ENCODE measurements at places on chromosomes 16 and 17. TPM values are rescaled to one million over a fixed set of nuclear protein-coding genes. Genes with fewer than 3 reads are reported as not detected.

DLX4 gene
- 0.60 TPM for total RNA-seq

IRF8 gene
- total RNA-seq: 30.8 TPM

GRAP gene
- 30.3 TPM for total RNA-seq

KRT39 gene
- not detected for total RNA-seq

SPATA32 gene
- 0.65 TPM for total RNA-seq

MT1H gene
- not detected for total RNA-seq

TP53TG3 gene
- not detected for total RNA-seq

ZNF205 gene
- not detected for total RNA-seq

KRTAP4-5 gene
- not detected for total RNA-seq

C1QL1 gene
- not detected for total RNA-seq

VMP1 gene
- total RNA-seq: 116 TPM

GRCh38 chr16:12387311-12387710 is 410.8 kb downstream of the SNX29 start:
- DNase-seq: no peak

DNA sequence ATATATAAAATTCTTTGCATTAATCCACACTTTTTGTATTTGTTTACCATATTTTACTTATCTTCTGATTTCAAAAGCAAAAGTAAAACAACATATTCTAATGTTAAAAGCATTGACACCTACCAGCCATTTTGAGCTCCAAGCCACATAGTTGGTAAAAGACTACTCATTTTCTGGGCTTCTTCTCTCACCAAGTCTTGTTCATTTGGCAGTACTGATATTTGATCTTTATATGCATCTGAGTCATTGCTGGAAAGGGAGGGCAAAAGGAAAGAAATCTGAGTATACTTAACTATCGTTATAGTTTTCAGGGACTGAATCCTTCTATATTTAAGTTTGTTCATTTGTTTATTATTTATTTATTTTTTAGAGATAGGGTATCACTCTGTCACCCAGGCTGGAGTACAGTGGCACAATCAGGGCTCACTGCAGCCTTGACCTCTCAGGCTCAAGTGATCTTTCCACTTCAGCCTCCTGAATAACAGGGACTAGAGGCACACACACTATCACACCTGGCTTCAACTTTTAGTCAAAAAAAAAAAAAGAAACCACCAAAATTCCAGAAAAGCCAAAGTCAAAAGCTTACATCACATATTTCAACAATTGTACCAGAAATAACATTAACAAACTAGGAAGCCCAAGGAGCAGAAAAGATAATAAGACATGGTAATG is 121.0 kb upstream of the TOB1 start:
- no peak for DNase-seq

GRCh38 chr17:56597495-56597990 is 4.0 kb downstream of the NOG start:
- DNase-seq: peak; percentile 42

DNA sequence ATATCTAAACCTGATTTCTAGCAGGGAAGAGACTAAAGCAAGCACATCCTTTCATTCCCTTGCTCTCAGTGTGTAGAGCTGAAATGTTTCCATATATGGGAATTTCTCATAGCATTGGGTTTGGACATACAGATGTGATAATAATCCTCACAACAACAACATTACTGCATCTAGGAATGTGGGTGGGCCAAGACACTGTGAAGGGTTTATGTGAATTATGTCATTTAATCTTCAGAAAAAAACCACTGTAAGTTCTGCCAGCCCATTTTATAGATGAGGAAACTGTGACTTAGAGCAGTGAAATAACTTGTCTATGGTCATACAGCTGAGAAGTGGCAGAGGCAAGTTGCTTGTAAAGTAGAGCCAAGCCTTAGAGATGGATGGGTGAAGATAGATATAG is 5.2 kb downstream of the OMG start:
- DNase-seq: no peak

- no peak for DNase-seq
Measured at GRCh38 chr17:8649157-8650118, 18.9 kb upstream of the MYH10 start.

DNA sequence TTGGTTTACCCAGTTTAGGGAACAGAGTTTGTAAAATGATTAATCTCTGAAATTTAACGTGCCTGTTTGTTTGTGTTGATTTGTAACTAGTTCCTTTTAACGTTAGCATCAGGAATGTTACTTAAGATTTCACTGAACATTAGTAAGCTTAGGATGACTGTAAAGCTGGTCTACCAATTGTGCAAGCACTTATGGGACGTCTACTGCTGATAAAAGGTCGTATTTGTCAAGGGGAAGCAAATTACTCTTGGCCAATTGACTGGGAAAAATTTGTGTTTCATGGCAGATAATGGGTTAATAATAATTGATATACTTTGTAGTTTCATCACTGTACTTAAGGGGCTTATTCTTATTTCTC is 11.8 kb downstream of the METTL9 start:
- no peak for DNase-seq

GRCh38 chr16:4651827-4652226 is 27.2 kb downstream of the MGRN1 start:
- no peak for DNase-seq

DNA sequence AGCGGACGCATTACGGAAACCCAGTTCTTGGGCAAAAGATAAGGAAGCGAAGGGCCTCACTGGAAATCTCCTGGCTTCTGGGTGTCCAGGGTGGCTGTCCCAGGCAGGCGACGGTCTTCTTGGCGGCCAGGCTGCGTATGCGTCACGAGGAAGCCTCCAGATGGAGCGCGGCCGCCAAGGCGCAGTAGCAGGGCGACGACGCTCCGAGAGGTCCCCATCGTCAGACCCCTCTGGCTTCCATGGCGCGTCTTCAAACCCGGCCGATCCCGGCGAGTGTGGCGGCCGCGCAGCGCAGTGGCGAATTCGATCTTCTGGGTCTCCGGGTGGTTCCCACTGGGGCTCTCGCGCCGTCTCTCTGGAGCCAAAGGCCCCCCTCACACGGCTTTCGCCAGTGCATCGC is 13.8 kb upstream of the ANKRD40CL start:
- no peak for DNase-seq

DNA sequence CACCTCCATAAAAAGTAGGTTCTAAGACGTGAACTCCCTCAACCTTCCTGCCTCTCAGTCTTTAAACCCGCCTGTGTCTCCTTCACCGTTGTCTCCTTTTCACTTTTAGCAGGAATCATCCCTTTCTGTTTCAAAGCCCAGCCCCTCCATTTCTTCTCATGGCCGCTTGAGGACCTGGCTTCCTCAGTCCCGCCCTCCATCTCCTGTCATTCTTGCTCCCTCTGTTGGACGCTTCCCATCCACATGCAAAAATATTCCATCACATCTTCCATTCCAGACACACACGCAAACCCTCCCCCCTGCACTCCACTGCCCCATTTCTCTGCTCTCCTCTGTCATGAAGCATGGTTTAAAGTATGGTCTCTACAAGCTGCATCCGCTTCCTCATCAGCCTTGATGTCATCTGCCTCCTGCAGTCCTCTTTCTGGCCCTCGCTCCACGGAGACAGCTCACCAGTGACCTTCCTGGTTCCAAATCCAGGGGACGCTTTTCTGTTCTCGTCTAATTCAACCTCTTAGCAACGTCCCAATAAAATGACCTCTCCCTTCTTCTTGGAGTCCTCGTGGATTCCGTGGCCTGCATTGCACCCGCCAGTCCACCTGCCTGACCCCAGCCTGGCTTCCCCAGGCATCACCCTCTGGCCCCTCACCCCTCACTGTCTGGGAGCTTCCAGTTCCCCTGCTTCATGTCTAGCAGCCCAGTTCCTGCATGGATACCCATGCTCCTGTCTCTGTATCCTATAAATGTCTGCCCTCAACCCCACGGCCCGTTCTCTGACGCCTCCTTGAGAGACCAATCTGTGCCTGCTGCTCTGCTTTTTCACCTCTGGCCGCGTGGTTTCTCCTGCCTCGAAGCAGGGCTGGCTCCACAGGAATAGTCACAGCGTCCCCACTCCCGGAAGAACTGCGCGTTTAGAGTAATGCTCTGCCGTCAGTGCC is 26.2 kb downstream of the ANKRD40 start:
- no peak for DNase-seq

DNA sequence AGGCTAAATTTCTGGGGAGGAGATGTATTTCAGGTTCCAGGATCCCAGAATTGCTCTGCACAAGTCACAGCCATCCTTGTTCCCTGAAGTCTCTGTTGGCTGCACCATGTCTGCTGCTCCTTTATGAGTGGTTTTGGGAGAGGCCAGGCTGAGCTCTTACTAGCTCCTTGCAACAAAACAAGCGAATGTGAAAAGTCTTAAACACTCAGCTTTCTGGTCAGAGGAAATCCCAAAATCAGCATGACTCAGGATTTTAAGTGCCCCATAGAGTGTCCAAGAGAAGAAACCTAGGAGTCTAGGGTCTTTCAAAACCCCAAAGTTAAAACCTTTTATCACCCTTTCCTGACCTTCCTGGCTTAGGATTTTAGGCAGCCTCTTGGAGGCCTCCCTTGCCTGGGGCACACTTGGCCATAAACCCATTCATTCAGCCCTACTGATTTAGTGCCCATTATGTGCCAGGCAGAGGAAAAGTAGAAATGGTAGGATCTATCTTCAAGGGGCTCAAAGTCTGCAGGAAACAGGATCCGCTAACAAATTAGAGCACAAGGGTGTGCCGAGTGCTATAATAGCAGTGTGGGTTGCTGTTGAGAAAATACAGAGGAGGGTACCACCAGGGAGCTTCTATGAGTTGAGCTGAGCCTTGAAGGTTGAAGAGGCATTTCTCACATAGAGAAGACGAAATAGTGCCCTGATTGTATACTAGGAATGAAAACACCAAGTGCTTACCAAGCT is 36.9 kb downstream of the SOST start:
- DNase-seq: no peak

DNA sequence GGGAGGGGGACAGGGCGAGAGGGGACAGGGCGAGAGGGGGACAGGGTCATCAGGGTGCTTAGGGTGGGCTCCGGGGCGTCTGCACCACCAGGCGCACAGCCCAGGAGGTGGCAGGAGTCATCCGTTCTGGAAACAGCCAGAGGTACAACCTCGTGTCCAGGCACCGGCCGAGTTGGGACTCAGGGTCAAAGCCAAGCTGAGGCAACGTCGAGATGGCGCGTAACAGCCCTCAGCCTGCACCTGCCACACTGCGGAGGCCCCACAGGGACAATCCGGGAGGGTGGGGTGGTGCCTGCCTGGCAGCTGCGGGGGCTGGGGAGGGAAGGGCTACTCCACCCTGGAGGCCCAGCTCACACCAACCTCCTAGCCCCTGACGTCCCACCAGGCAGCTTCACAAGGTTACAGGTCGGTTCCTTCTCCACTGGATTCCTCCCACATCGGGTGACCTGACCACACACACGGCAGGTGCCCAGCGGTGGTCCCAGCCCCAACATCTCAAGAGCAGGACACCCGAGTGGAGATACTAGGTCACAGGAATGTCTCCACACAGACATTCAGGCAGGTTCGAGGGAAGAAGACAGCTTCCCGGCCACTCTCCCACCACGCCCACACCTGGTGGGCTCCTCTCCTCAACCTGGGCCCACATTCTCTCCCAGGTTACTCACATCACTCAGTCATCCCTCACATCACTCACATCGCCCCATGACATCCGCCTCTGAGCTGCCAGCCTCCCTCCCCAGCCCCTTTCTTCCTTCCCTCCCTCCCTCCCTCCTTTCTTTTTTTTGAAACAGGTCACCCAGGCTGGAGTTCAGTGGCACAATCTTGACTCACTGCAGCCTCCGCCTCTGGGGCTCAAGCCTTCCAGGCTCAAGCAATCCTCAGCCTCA is 47.3 kb downstream of the RPH3AL start:
- no peak for DNase-seq

GRCh38 chr17:33459078-33459940 is 166.2 kb upstream of the ASIC2 start:
- no peak for DNase-seq

DNA sequence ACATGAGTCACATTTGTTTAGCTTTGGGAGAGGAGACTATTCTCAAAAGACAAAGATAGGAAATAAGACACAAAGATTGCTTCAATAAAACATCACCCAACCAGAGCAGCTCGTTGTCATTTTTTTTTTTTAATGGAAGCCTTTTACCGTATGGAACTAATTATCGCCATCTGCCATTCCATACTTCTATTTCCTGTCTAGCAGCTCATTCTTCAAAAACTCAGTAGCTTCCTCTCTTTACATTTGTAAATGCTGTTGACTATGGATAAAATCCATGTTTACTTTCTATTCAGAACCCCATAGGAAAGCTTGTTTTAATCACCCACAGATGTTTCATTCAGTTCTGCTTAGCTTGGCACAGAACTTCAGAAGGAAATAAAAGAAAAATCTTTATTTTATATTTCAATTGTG is 110.0 kb upstream of the PSMD7 start:
- DNase-seq: no peak

DNA sequence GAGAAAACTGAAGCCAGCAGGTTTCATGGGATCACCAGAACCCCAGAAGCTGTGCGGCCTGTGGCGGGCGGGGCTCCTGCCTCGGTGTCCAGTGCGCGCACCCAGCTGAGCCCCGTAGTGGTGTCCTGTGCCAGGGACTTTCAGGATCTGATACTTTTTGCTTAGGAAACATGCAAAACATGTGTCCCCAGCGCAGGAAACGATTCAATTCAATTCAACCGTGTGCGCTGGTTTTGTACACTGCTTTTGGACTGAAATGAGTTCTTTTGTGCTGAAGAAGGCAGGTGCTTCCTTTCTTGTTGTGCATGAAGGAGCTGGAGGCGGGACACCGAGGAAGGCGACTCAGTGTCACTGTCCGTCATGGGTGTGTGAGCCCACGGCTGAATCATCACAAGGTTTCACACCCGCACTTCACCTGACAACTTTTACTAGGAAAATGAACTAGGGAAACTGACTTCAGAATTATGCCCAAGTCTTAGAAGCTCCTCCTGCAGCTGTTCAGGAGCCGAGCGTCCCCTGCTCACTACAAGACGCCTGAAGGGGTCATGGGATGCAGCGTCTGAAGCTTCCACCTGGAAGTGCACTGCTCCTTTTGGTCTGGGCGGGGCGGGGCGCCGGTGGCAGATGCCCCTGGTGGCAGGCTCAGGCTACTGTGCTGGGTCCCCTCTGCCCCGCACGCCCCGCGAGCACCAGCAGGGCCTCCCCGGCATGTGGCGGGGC is 31.4 kb upstream of the ZNF750 start:
- no peak for DNase-seq

- no peak for DNase-seq
Measured at GRCh38 chr16:89361751-89362539, 128.4 kb downstream of the ANKRD11 start.

DNA sequence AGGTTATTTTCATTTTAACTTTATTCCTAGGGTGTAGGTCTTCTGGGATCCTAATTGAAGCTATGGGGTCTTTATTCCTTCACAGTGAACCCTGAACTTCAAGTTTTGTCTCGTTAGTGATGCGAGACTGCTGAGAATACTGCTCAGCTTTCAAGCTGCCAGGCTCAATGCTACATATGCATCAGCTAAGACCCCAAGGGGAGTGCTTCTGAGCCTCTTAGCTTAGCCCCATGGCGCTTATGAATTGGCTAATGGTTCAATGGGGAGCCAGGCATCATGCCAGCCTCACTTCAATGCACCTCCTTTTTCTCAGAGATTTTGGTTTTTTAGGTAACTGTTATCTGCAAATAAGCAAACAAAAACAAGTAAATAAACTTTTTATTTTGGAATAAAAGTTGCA is 94.1 kb upstream of the SIAH1 start:
- DNase-seq: no peak

GRCh38 chr17:81655378-81656117 is 794 bp downstream of the PDE6G start:
- DNase-seq: no peak
